ENCODE measurements at places on chromosomes 1 and 21.

- no peak for DNase-seq
Observed at GRCh38 chr1:211925016-211925415, 94.5 kb upstream of the LPGAT1 start.

- no peak for DNase-seq
Observed at GRCh38 chr1:68128157-68128556, 77.7 kb upstream of the DIRAS3 start.

GRCh38 chr1:162475539-162476185 lies 22.0 kb upstream of the UHMK1 start:
- no peak for DNase-seq

DNA sequence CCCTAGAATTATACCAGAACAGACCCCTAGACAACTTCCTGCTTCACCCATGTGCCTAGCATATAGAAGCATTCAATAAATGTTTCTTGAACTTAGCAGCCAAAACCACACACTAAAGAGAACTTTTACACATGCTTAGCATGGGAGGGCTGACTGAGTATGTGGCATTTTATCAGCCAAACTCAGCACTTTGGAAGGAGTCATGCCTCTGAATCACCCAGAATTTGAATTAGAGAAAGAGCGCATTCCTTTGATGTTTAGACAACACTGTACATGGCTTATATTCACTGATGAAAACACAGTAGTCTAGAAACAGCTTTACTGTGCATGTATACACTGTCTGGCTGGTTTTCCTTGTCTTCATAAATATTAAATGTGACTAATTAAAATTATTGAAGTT lies 26.1 kb downstream of the SPAG17 start:
- DNase-seq: no peak

DNA sequence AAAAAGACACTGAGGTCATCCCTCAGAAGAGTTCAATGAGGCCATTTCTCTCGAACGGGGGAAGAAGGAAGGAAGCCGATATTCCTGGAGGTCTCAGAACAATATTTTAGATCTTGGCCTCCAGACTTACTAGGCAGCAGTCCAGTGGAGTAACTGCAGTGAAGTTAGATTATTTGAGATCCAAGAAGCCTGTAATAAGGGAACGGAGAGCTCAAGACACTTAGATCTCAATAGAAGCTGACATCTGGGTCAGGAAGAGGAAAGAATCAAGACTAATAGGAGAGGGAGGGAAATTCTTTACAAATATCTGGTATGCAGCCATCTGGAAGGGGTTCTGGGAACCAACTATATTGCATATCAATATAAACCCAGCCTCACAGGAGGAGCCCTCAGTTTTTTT lies 13.6 kb upstream of the ENAH start:
- no peak for DNase-seq

DNA sequence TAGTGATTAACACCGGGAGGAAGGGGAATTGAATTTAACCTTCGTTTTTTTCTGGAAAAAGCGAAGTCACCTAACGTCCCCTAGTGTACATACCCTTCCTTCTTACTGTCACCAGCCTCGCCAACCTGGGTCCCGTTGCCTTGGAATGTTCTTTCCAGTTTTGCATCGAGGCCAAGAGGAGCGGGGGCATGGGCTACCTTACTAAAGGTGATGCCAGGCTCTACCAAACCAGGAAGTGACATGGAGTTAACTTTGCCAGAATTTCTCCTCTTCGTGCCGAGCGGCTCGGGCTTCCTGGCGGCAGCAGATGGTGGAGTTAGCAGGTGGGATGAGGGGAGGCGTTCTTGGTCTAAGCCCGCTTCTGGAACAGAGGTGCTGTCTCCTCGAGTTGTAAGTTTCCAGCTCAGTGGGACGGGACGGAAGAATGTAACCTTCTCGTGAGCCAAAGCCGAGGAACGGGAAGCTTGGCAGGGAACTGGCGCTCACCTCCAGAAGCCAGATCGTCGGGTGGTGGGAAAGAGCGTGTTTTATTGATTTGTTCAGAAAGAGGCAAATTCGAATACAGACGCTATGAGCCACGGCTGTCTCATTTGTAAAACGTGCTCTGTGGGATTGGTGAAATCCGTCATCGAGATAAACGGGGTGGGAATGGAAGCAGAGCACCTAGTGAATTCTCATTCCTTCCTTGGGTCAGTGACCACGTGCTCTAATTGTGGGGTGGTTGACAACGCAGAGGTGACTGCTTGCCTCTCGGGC lies 486 bp downstream of the NIPAL3 start:
- no peak for DNase-seq

DNA sequence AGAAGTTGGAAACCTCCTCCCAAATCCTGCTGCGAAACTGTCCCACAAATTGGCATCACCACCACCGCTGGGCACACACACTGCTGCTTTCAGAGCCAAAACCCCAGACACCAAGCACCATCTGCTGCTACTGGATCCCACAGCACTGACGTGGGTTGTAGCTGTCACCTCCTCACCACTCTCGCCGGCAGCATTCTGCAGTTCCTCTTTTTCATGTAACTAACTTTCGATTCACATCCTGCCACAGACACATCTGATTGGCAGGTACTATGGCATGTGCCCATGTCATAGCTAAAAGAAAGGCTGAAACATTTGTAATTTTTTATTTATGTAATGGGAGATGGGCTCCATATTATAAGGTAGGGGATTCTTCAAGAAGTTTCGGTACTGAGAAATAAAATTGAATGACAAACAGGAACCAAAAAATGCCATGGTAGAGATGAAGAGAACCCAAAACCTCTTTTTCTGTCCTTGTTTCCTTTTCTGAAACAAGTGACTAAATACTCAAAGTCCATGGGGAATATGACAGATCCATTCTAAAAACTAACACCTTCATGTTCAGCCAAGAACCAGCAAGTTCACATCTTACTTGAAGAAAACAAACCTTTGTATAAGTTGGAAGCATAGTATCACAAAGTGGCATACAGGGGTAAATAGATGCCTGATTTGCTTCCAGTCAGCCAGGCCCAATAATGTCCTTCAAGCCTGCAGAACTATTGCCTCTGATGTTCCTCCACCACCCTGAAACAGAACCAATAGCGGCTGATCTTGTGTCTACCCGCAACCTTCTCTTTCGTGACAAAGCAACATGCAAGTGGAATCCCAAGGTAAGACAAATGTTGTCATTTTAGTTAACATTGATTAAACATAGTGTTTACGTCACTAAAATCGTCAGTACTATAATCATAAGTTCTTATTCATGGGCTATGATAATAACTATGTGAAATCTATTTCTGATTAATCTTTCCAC lies 26.6 kb upstream of the RGS13 start:
- no peak for DNase-seq

GRCh38 chr1:205751036-205751651 lies 1.2 kb upstream of the NUCKS1 start:
- no peak for DNase-seq

- DNase-seq: no peak
Observed at GRCh38 chr1:15261155-15262002, 14.4 kb downstream of the FHAD1 start.

DNA sequence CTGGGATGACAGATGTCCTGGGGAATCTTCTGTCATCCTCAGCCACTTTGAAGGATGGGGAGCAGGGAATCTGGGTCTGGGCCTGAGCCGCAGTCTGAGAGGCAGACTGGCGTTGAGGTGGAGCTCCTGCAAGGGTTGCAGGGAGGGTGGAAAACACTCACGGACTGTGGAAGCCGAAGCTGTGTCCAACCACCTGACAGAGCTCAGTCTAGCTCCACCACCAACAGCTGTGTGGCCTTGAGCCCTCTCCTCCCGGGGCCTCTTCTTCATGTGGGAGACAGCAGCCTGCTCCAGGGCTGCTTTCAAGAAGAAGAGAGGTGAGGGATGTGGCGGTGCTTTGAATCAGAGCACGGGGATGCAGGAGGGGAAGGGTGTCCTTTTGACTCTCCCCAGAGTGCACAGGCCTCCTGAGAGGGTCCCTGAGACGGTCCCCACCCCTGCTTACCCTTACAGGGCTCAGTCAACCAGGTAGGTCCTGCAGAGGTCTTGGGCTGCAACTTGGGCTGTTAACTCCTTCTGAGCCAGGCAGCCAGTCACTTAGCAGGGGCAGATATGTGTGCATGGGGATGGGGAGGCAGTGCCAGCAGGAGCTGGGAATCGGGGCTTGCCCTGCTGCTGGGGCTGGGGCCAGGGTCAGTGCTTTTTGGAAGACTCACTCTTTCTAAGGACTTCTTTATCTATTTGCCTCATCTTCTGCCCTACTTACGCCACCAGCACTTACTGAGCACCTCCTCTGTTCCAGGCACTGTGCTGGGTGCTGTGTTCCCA lies 216.3 kb downstream of the PTPRU start:
- DNase-seq: no peak

DNA sequence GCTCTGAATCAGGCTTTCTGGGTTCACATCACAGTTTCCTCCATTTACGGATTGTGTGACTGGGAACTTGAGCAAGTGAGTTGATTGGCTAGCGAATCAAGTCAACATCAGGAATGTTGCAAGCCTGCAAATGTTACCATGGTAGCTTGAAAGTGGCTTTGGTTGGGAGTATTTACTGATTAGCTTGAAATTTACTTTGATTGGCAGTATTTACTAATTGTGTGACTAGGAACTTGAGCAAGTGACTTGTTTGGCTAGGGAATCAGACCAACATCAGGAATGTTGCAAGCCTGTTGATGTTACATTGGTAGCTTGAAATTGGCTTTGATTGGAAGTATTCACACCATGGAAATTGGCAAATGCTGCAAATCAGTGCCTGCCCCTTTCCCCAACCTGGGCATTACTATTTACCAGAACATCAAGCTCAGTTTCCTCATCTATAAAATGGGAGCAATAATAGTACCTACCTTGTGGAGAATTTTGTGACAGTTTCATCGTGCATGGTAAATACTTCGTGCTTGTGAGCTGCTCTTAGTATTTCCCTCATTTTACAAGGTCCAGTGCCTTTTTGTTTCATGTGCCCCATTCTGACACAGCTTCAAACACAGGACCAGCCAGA lies 23.1 kb upstream of the B3GALNT2 start:
- DNase-seq: peak; percentile 34

Data from HuH-7 (cell line).